HAP-1 (cell line): ENCODE measurements at places on chromosomes 3 and 15.

DNA sequence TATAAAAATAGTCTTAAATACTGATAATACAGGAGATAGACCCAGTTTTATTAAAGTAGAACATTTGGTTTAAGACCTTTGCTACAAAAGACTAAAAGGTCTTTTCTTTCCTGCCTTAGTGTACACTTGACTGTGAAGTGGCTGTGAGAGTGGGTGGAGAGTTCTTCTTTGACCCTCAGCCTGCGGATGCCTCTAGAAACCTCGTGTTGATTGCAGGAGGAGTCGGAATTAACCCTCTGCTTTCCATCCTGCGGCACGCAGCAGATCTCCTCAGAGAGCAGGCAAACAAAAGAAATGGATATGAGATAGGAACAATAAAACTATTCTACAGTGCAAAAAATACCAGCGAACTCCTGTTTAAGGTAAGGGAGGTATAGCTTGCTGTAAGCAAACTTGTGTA, 36.5 kb downstream of the OXNAD1 start:
- no peak for DNase-seq

DNA sequence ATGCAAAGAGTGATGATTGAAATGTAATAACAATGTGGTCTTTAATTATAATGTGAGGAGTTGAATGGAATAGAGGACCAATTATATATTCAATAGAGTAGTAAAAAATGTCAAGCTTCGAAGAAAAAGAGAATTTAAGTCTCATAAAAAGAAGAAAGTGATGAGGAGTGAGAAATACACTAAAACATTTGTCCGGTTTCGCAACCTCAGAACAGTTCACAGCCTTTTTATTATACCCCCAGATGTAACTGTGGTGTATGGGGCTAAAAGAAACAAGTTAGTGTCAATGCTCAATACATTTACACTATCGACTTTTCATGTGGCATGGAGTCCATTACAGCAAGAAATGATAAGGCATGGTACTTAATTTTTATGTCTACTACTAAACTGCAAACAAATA, 386.5 kb upstream of the ATP11B start:
- no peak for DNase-seq

GRCh38 chr3:195591852-195592251, 8.1 kb upstream of the APOD start:
- DNase-seq: no peak

DNA sequence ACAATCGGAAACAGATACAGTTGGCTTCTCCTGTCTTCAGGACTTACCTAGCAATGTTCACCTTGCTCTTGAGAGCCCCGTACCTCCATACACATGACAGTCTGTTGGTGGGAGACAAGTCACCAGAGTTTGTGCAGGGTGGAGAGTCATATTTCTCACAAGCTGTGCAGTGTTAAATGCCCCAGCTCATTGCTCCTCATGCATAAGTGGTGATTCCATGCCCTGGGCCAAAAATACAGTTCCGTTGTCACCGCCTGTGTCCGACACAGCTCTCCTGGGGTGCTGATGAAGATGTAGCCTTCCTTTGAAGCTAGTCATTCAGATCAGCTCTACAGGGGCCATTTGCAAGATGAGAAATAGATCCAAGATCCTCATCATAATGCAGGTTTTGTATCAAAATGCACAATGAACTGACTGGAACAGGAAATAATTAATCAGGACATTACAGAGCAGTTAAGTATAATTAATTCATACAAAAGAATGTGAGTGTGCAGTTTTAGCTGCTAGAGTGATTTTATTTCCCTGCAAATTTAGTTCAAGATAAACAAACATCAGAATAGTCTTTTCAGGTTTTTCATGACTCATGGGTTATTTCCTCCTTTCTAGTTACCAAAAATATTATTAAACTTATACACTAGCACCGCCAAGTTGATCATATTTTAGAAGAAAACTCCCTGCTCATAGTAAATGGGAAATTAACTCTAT, 66.5 kb downstream of the CD47 start:
- DNase-seq: no peak

GRCh38 chr3:23884481-23884880, 32.3 kb downstream of the NKIRAS1 start:
- no peak for DNase-seq

GRCh38 chr15:57100136-57100539, 181.7 kb downstream of the TCF12 start:
- no peak for DNase-seq

DNA sequence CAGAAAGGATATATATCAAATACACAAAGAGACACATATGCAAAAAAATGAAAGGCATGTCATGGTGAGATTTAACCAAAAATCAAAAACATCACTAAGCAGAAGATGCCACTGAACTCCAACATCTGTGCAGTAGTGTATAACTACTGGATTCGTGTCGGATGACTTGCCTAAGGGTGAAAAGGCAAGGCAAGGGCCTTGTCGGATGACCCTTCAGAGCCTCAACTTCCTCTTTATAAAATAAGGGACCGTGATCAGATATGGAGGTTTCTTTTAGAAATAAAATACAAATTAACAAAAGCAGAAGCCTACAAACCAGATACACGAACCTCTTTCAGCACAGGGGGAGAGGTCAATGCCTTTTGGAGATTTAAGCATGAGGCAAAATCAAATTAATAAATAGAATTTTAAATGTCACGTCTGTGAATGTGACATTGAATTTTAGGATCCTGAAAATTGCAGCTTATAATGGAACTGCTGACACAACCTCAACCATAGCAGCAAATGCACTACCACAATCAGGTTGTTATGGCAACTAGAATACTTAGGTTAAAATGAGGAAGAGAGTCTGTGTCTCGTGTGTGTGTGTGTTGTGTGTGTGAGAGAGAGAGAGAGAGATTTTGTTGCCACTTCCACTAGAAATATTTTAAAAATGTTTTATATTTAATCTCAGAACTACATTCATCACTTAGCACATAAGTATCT, 8.3 kb upstream of the CHRM5 start:
- DNase-seq: no peak
